ENCODE measurements at places on chromosomes 11 and 22. TPM values are rescaled to one million over a fixed set of nuclear protein-coding genes. Genes with fewer than 3 reads are reported as not detected.

The LINC01488 gene
- total RNA-seq: not detected

The SULT4A1 gene
- not detected for total RNA-seq

DNA sequence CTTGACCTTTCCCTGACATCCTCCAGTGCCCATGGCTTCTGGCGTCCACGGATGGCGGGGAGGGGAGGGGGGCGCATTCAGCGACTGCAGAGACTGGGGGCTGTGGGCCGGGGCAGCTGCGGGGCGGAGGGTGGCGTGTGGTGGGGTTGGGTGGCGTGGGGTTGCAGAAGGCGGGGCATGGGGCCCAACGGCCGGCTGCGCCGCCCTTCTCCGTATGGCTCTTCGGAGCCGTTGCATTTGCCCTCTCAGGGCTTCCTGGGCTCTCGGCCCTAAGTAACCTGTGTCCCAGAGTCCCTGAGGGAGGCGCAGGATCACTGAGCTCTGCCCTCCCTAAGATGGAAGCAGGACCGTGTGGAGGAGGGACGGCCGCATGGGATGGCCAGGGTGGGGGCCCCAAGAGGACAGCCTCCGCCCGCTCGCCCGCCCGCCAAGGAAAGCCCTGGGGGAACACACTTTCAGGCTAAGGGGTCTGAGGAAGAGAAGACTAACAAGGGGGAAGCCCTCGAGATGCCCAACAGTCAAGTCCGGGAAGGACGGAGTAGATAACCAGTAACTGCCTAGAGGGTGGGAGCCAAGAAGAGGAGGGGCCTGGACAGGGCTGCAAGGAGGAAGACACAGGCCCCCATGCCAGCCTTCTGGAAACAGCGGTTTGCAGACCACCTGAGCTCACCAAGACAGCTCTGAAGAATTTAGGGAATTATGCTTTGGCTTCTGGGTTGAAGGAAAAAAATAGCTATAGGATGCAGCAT is 9.2 kb upstream of the AIFM3 start:
- peak overlapping the region; percentile 81 for H3K4me3 ChIP-seq
- H3K36me3 ChIP-seq: 0 out of 2 replicates have a peak, but pooled peaks cover 4% of the 10 kb centered on the region
- peak overlapping the region; percentile 26 for H3K27ac ChIP-seq
- no peak for DNase-seq

DNA sequence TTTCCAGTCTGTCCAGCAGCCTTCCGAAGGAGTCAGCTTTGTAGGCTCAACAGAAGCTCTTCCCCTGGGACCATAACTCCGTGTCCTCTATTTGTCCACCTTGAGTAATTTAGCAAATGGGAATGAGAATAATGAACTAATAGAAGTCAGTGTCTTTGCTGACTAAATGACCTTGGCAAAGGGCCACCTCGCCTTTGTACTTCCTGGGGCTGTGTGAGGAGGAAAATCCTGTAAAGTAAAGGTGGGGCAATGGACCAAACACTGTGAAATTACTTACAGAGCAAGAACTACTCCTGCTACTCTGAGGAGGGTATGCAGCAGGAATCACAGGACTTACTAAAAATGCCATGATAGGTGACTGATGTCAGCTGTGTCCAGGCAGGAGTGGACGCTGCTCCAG is 36.2 kb upstream of the CSNK2A3 start:
- H3K27ac ChIP-seq: no peak overlapping the region
- no peak for DNase-seq
- H3K36me3 ChIP-seq: peaks cover 3% of the 10 kb centered on the region
- H3K4me1 ChIP-seq: peaks cover 61% of the 10 kb centered on the region

DNA sequence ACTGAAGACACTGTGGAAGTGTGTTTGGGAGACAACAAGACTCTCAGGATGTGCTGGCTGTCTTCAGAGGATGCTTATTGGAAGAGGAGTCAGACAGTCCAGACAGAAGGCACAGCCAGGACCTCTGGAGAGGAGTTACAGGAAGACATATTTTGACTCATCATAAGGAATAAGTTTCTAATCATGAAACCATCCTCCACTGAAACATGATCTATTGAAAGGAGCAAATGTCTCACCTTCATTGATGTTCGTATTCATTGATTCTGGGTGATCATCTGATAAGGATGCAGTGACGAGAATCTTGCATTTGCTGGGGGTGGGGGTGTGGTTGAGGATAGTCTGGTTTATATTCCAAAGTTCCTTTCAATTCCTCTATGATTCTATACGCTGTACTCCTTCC is 2.5 kb upstream of the CXCR5 start:
- no peak overlapping the region for H3K4me3 ChIP-seq
- peaks cover 20% of the 10 kb centered on the region for H3K4me1 ChIP-seq
- H3K27ac ChIP-seq: no peak overlapping the region
- no peaks in the 10 kb centered on the region for H3K36me3 ChIP-seq

DNA sequence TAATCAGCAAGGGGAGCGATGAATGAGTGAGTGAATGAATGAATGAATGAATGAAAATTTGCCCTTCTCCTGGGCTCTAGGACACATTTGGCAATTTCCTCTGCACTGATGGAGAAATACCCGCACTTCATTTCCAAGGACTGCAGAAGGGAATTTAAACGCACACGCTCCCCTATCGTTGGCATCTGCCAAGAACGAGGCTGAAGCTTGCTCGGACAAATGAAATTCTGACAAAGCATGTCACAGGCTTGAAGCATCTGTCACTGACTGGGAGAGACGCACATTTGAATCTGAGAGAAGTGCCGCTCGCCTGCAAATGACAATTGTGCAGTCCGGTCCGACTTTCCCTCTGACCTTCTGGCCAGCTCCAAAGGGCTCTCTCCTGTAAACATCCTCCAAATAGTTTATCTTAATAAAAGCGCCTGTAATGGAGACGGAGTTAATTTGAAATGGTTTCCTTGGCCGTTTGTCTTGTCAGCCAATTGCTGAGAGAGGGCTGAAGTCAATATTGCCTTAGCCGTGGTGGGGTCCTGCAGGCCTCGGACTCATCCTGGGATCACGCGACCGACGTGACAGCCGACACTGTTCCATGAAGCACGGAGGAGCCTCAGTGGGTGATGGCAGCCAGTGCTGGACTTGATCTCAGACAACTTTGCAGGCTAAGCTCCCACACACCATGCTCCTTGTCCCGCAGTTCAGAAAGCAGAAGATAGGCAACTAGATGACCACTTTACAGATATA is 260.7 kb downstream of the MN1 start:
- H3K4me3 ChIP-seq: no peak overlapping the region
- H3K4me1 ChIP-seq: no peaks in the 10 kb centered on the region
- H3K27ac ChIP-seq: no peak overlapping the region
- peaks cover 30% of the 10 kb centered on the region for H3K27me3 ChIP-seq

The CCDC88B gene
- 0.57 TPM for total RNA-seq

GRCh38 chr22:24405631-24406321 is 21.6 kb upstream of the ADORA2A start:
- no peak for DNase-seq
- peaks cover 4% of the 10 kb centered on the region for H3K27me3 ChIP-seq
- peaks cover 28% of the 10 kb centered on the region for H3K36me3 ChIP-seq
- H3K4me3 ChIP-seq: no peak overlapping the region
- peaks cover 58% of the 10 kb centered on the region for H3K4me1 ChIP-seq
- no peak overlapping the region for H3K27ac ChIP-seq

- H3K27ac ChIP-seq: no peak overlapping the region
- no peaks in the 10 kb centered on the region for H3K4me1 ChIP-seq
- H3K4me3 ChIP-seq: no peak overlapping the region
- no peak for DNase-seq
These were observed 26.1 kb downstream of the B3GAT1 start for GRCh38 chr11:134385774-134386565.

DNA sequence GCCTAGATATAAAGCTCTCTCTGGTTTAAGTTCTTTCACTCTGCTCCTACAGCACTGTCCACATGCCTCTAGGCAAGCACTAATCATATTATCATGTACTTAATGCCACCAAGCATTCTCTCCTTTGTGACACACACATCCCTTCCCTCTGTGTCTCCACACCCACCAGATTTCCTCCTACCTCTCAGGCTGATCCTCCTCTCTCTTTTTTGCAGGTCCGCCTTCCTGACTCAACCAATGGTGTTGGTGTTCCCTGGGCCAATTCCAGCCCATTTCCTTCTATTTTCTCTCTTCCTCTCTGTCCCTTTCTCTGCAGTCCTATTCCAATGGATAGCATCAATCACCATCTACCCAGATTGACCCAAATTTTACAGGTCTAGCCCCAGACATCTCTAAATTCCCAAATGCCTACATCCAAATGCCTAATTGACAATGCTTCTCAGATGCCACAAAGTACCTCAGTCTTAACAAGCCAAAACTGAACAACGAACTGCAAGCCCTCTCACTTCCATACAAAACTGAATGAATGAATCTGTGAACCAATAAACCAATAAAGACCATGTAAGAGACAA is 504 bp upstream of the ZNF215 start:
- H3K4me3 ChIP-seq: peak overlapping the region; percentile 98
- no peaks in the 10 kb centered on the region for H3K27me3 ChIP-seq
- H3K4me1 ChIP-seq: peaks cover 23% of the 10 kb centered on the region
- peak overlapping the region; percentile 72 for H3K27ac ChIP-seq
- DNase-seq: peak; percentile 19

- H3K27ac ChIP-seq: no peak overlapping the region
- peaks cover 24% of the 10 kb centered on the region for H3K36me3 ChIP-seq
- H3K4me1 ChIP-seq: peaks cover 30% of the 10 kb centered on the region
- no peaks in the 10 kb centered on the region for H3K27me3 ChIP-seq
These were observed 33.9 kb downstream of the SWAP70 start for GRCh38 chr11:9697766-9698165.

The SLC1A2 gene
- 2.3 TPM for total RNA-seq

DNA sequence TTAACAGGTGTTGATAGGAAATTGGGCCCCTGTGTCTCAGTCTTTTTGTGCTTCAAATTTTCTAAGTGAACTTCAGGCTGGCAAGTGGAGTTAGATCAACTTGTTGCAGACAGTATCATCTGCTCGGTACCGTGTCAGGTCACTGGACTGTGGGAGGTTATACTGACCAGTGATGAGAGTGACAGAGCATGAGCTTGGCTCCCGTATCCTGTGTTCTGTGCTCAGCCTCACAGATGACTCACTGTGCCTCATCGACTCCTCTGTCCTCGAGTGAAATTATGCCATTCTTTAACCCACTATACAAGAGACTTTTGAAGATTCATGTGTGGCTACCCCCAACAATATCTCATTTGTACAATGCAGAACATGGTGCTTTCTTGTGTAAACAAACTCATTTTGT is 7.9 kb downstream of the GRAP2 start:
- H3K36me3 ChIP-seq: no peaks in the 10 kb centered on the region
- H3K4me1 ChIP-seq: peaks cover 7% of the 10 kb centered on the region
- peak; percentile 12 for DNase-seq
- peaks cover 26% of the 10 kb centered on the region for H3K27me3 ChIP-seq
- no peak overlapping the region for H3K4me3 ChIP-seq

The ARFIP2 gene
- total RNA-seq: 67.6 TPM

Data from HFFc6 (cell line).